ENCODE measurements at places on chromosomes 4 and X.

GRCh38 chr4:36123906-36124305 is 120.4 kb downstream of the ARAP2 start:
- no peak for DNase-seq

GRCh38 chr4:114137984-114138383 is 158.5 kb upstream of the ARSJ start:
- DNase-seq = no peak

DNA sequence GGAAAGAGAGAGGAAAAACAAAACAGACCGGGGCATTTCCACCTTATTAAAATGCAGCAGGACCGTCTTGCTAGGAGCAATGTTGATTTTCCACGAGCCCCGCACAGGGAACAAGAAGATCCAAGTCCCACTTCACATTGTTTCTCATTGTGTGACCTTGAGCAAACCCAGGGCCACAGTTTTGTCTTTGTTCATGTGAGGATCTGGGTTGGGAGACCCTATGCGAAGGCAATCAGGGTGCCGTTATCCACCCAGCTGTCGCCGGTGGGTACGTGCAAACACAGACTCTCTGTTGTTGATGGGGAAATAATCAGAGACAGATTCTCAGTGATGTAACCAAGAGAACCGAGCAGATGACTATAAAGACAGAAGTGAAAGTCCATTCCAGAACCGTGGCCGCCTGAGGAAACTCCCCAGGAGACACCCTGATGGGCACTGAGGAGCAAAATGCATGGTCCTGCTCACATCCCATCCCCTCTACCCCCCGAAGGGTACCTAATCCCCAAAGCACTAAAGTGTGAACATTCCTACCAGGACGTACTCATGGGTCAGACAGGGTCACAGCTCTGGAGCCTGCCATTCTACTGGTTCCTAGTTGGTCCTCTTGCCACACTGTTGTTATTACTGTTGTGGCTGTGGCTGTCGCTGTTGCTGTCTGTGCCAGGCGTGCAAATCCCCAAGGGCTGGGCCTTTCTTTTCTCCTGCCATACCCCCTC is 102.7 kb upstream of the RBPJ start:
- no peak for DNase-seq

GRCh38 chrX:72102760-72103159 is 29.0 kb downstream of the RTL5 start:
- no peak for DNase-seq

GRCh38 chr4:151624626-151625565 is 135.9 kb downstream of the GATB start:
- no peak for DNase-seq

GRCh38 chrX:131826572-131826971 is 196.5 kb upstream of the STK26 start:
- no peak for DNase-seq

DNA sequence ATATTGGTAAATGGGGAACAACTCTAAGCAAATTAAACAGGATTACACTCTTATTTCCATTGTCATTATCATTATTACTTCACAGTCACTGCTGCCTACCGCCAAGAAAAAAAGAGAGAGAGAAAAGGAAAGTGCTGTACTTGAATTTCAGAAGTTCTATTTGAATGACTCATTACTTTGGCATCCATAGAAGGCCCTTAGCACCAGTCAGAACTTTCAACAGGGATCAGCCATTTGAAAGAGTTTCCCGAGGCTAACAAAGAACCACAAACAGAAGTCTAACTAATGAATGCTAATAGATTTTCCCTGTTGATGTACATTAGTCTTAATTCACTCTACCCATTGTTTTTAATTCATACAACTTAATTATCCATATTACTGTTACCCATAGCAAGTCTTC is 116.3 kb downstream of the SHROOM4 start:
- DNase-seq = no peak

- no peak for DNase-seq
These were observed 32.7 kb downstream of the NFKB1 start for GRCh38 chr4:102533904-102534303.

GRCh38 chrX:30275498-30275897 is 28.6 kb downstream of the MAGEB1 start:
- no peak for DNase-seq

GRCh38 chr4:128107766-128108165 is 46.7 kb downstream of the LARP1B start:
- DNase-seq = no peak

DNA sequence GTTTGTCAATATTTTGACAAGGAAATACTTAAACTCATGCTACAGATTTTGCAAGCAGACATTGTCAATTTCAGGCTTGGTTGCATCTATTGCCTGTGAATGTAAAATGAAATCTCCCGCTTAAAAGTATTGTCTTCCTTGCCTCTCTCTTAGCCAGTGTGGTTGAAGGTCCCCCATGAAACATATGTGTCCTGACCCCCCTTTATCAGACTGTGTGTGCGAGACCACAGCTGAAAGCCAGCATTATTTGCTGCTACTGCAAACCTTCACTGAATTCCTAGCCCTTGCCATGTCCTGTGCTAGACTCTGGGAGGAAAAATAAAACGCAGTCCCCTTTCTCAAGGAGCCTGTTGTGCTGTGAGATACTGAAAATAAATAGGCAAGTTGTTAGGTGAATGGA is 16.6 kb upstream of the CLNK start:
- DNase-seq = no peak

GRCh38 chrX:276581-277201 is 4.5 kb upstream of the PLCXD1 start:
- DNase-seq = no peak

DNA sequence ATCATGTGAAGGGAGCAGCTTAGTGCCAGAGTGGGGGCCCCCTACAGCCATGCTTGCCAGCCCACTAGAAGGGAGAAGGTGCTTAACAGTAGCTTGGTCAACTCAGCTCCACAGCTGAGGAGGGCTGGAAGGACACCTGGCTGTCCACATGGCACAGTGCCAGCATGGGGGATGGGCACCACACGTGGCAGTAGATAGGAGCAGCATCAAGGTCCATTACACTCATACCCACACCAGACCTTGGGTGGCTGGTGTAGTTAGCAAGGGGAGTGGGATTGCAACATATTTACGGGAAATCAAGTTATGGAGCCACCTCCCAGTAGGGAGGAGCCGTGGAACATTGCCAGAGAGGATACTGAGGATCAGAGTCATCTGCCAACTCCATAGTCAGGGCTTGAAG is 37.9 kb upstream of the SLC4A4 start:
- no peak for DNase-seq

DNA sequence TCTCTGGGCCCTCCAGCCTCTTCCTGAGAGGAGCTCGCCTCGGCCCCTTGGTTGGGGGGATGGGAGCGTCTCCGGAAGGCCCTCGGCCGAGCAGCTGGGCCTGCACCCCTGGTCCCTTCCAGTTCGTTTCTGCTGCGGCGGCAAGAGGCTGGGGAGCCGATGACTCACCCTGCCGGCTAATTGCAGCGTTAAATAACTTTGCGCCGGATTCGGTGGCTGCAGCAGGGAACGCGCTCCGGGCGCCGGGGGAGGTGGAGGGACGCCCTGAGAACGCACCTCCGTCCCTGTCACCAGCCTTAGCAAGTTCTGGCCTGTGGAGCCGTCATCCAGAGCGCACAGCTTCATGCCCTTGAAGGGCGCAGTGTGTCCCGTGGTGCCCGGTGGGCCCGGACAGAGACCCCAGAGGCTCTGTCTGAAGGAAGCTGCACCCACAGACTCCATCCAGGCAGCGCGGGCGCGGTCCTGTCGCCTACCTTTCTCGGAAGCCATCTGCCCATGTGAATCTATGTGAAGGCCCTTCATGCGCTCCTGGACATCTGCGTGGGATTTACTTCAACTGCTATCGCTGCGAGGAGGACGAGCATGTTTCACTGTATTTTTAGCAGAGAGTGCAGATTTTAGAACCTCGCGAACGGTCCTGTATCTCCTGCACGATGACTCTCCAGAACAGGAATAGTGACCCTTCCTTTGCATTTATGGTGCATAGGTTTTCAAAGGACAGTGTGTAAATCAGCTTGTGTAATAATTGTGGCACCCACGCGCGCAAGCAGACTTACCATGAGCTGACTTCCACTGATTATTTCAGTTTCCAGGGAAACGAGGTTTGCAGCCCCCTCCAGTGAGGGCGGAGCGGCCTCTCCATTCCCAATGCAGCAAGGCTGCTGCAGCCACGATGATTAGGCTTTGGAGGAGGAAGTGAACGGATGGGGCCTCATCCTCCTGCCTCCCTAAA is 1.7 kb upstream of the TMEM271 start:
- DNase-seq = no peak

GRCh38 chr4:124282301-124282898 is 430.1 kb downstream of the ANKRD50 start:
- DNase-seq = no peak

- DNase-seq = no peak
These were observed 209.1 kb upstream of the HCCS start for GRCh38 chrX:10902001-10902400.

DNA sequence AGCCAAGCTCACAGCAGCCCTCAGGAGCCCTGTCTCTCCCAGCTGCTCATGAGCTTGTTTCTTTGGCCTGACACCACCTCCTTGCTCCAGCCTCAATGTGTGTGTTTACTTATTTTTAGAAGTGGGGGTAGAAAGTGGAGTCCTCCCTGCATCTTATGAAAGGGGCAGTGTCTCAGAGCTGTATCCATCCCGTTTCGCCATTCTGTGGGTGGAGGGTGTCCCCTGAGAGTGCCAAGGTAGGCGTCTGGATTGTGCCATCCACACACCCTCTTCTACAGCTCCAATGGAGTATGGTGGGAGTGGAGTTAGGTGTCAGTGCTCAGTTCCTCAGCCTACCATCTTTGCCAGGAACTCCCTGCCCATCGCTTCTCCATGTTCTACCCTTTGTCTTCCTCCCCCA is 8.3 kb downstream of the SPON2 start:
- no peak for DNase-seq

DNA sequence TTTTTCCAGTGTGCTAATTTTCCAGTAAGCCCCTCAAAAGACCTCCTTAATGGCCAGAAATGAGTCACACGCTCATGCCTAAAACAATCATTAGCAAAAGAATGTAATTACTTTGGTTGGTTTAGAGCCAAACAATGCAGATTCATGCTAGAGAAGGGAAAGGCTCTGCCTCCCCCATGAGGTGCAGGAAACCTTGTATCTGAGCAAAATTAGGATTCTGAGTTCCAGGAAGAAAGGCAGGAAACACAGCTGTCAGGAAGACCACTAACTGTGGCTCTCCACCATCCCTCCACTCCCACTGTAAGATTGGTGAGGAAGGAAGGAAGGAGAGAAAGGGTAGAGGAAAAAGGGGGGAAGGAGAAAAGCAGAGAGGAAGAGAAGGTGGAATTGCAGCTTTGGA is 104.9 kb upstream of the DHX15 start:
- DNase-seq = no peak
